ENCODE measurements at places on chromosomes 3 and 15.

DNA sequence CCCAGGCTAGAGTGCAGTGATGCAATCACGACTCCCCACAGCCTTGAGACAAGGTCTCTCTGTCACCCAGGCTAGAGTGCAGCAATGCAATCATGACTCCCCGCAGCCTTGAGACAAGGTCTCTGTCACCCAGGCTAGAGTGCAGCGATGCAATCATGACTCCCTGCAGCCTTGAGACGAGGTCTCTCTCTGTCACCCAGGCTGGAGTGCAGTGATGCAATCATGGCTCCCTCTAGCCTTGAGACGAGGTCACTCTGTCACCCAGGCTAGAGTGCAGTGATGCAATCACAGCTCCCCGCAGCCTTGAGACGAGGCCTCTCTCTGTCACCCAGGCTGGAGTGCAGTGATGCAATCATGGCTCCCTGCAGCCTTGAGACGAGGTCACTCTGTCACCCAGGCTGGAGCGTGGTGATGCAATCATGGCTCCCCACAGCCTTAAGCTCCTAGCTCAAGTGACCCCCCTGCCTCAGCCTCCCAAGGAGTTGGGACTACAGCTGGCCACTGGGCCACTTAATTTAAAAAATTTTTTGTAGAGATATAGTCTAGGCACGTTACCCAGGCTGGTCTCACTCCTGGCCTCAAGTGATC is 26.1 kb downstream of the TFRC start:
- DNase-seq, result no peak

GRCh38 chr15:80578871-80579270 is 116.2 kb upstream of the ABHD17C start:
- no peak for DNase-seq

DNA sequence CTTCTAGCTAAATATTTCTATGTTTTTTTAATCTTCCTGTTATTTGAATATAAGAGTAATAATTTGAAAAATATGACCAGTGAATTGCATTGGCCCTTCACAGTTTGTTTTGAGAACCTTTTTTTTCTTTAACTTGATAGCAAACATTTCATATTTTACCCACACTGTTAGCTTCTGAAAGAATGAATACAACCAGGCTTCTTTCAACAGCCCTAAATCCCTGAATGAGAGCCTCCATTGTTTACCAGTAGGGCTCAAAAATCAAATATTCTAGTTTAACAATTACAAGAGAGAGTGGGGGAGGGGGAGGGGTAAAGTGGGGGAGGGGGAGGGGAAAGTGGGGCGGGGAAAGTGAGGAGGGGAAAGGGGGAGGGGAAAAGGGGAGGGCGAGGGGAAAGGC is 14.5 kb upstream of the TOP2B start:
- no peak for DNase-seq

DNA sequence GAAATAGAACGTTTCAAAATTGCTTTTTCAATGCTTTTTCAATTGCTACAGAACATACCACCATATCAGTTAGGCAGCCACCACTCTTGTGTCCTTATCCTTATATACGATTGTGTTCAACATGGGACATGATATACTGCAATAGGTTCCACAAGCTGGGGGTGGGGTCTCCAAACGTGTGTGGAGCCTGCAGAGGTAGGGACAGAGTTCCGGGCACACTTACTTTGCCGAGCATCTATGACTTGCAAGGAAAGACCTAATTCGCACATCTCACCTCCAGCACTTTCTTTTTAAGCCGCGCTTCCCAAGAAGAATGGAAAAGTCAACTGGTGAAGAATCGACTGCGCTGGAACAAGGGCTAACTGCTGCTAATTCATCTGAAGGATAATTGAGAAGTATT is 39.6 kb upstream of the SFMBT1 start:
- DNase-seq, result no peak

DNA sequence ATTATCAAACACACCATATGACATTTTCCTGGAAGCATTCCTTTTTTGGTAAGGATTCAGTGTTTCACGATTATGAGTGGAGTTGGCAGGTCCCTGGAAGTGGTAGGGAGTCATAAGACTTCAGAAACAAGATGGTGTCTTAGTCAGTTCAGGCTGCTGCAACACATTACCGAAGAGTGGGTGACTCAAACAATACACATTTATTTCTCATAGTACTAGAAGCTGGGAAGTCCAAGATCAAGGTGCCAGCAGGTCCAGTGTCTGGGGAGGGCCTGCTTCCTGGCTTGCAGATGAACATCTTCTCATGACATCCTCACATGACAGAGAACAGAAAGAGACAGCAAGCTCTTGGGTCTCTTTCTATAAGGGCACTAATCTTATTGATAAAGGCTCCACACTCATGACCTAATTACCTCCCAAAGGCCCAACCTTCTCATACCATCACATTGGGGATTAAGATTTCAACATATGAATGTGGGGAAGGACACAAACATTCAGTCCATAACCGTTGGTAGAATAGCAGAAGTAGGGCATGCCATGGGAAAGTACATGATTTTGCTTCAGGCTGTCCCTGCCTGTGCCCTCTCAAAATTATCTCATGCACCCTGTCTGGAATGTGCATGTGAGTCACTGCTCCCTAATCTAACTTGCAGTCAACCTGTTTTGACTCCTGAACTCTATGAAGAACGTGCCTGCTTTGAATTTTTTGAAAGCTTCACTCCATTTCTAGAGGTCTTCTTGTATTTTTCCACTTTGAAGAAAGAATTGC is 72.5 kb downstream of the GTPBP8 start:
- no peak for DNase-seq

DNA sequence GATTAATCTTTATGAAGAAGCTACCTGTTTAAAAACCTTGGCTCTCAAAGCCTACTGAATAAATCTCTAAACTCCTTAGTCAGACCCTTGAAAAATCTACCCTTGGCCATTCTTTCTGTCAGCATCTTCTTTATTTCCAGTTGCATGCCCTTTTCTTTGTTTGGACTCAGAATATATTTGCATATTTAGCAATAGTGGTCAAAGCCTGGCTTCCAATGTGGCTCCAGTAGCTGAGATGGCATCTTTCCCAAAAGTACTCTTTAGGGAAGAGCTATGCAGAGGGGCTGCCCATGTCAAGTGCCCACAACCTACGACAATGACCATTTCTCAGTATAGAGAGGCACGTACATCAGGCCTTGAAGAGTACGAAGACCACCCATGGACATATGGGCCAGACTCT is 47.2 kb downstream of the TLNRD1 start:
- DNase-seq, result no peak

DNA sequence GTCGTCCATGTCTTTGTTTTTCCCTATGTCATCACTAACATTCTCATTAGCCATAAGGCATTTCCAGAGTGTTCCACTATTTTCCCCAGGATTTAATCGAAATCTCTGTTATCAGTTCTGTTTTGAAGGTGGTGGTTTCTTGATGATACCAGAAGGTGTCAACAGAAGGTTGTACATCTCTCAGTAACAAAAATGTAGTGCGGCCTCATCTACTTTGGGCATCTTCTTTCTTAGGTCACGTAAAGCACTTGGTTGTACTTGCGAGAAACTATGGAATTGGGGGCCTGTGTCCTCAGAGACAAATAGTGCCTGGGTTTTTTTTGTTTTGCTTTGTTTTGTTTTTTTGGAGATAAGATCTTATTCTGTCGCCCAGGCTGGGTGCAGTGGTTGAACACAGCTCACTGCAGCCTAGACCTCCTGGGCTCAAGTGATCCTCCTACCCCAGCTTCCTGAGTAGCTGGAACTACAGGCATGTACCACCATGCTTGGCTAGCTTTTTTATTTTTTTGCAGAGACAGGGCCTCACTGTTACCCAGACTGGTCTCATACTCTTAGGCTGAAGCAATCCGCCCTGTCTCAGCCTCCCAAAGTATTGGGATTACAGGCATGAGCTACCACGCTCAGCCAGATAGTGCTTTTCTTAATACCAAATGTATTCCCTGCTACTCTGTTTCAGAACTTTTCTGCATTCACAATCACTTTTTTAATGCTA is 61.2 kb upstream of the FURIN start:
- DNase-seq, result no peak

DNA sequence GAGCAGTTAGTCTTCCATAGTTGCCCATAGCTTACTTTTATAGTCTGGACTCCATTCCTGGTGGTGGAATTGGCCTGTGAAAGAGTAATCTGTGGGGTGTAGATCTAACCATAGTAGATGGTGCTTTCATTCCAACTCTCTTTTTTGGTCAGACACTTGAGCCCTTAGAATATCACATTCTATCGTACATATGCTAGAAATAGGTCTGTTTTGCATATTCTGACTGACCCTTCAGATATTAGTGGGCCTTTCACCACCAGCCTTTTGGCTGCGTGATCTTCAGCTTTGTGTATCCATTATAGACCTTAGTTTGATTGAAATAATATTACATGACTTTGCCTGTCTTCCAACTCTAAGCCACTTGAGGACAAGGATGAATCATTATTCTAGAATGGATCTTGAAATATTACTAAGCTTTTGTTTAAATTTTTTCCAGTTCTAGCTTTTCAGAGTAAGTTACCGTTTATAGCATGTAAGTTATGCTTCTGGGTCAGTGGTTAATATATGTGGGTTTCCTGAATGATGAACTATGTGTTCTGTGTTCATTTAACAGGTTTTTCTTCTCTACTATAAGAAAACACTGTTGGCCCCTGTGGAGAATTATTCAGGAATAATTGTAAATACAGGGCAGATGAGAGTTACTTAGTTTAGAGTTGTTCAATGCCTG is 8.7 kb downstream of the RAB7A start:
- DNase-seq, result no peak

DNA sequence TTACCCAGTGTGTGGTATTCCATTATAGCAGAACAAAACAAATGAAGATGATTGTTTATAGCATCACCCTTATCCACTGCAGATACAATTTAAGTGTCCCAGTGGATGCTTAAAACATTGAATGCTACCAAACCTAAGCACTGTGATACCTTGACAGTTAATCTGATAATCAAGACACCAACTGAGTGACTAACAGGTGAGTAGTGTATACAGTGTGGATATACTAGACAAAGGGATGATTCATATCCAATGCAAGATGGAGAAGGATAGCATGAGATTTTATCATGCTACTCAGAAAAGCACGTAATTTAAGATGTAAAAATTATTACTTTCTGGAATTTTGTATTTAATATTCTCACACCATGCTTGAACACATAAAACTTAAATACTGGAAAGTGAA is 1449.0 kb downstream of the OTOL1 start:
- no peak for DNase-seq

- no peak for DNase-seq
Observed at GRCh38 chr15:49096090-49096750, 50.0 kb upstream of the SECISBP2L start.

DNA sequence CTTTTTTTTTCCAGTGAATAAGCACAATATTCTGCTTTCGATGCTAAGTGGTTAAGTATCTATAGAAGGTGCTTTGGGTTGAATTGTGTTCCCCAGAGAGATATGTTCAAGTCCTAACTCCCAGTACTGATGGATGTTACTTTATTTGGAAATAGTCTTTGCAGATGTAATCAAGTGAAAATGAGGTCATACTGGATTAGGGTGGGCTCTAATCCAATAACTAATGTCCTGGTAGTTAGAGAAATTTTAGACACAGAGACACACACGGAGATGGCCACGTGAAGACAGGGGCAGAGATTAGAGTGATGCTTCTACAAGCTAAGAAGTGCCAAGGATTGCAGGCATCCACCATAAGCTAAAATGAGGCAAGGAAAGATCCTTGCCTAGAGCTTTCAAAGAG is 662.3 kb downstream of the NAALADL2 start:
- no peak for DNase-seq

- no peak for DNase-seq
Observed at GRCh38 chr3:31235062-31235700, 297.5 kb upstream of the STT3B start.

GRCh38 chr3:20230954-20231353 is 44.9 kb upstream of the SGO1 start:
- no peak for DNase-seq

DNA sequence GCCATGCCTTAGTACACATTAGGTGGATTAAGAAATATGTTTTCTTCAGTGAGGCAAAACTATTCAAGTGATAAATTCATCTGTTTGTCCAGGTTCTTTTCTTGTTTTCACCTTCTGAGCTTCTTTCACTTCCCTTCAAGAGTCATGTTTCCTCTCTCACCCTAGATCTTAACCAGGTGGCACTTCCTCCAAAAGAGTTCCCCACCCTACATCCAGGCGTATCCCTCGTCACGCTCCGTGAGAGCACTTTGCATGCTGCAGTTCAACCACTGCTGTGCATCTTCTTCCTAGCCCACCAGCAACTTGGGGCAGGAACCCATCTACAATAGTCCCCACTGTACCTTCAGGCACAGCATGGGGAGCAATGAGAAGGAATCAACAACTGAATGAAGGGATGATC is 28.9 kb downstream of the OSBPL10 start:
- no peak for DNase-seq

- DNase-seq, result no peak
Observed at GRCh38 chr15:91061230-91061629, 38.8 kb upstream of the SV2B start.

DNA sequence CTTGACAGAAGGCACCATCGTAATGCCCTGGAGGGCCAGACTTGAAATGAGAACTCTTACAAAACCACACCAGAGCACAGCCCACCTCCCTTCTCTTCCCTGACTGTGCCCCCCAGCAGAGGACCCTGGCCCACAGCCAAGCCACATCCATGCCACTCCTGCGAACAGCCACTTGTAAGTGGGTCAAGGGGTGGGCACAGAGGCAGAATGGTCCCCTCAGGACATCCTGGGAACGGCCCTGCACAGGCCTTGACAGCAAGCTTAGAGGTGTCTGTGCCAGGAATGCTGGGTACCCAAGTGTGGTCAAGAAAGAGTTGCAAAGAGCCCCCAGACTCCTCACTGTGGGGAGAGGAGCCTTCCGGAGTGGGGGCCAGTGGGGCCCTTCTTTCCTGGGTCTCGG is 33.3 kb downstream of the HCN4 start:
- no peak for DNase-seq

GRCh38 chr15:56460947-56461346 is 4.0 kb downstream of the MNS1 start:
- DNase-seq, result no peak

DNA sequence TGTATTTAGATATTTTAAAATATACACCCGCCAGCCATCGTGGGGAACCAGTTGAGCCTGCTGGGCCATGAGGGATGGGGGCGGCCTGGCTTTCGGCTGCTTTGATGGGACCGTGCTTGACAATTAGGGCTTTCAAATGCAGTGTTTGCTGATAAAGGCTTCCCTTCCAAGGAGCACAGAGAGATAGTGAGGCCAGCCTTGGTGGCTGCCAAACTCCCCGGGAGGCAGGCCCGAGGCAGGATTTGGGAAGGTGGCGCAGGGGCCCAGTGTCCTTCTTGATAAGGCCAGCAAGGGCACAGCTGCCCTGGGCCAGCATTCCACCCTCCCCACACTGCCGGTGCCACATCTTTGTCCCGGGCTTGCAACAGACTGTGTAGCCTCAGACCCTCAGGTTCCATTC is 75.6 kb downstream of the LINGO1 start:
- no peak for DNase-seq

- DNase-seq, result no peak
Observed at GRCh38 chr3:38964204-38964603, 87.5 kb downstream of the SCN11A start.

DNA sequence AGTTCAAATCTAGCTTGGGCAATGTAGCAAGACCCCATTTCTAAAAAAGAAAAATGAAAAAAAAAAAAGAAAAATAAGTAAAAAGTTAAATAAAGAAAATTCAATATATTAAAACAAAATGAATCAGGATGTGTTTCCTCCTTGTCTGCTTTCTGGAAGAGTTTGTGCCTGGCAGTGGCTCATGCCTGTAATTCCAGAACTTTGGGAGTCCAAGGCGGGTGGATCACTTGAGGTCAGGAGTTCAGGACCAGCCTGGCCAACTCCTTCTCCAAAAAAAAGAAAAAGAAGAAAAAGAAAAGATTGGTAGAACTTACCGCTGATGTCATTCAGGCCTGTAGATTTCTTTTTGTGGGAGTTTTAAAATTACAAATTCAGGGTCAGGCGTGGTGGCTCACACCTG is 36.8 kb downstream of the DAG1 start:
- DNase-seq, result no peak

Data from non-pigmented ciliary epithelial cell (primary cell).